ENCODE measurements at places on chromosomes 16 and 17.

DNA sequence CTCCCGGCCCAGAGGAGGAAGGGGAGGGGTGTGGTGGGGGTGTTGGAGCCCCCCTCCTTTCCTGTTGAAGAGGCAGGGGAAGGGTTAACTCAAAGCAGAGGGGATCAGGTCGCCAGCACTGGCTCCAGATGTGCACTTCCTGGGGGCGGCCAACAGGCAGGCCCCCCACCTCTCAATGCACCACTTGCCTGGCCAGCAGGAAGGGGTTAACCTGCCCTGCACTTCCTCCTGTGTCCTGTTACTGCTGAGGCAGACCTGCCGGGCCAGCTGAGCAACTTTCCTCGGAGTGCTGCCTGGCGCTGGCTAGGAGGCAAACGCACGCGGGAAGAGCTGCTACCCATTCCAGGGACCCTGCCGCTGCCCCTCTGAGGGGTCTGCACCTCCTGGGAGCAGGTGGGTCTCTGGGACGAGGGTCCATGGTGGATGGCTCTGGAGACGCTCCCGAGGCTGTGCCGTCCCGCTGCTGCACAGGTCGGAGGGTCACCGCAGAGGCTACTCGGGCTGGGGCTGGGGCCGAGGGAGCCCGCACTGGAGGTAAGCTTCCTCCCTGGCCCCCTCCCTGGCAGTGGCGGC lies at the start of gene EPN3:
EPN3 (plus strand) TSS at position 284 of the 573 bp plus-strand sequence. CDS start 3,822 bp downstream, outside the sequence.
- DNase-seq = no peak

DNA sequence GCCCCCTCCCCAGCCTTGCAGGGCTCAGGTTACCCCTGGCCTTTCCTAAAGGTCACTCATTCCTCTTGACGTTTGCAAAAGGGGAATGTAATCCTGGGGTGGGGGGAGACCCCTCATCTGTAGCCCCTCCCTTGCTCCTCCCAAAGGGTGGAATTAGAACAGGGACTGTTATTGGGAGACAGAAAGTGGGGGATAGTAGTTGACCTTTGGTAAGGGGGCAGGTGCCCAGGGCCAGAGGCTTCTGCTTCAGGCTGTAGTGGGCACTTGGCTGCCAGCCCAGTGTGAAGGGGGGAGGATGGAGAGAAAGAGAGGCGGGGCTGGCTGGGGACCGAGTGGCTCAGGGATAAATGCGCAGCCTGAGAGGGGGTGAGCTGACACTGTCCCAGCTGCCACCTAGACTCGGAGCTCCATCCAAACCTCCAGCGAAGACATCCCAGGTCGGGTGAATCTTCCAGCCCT lies at the start of gene ENO3:
ENO3 (plus strand) TSS at position 374 of the 459 bp plus-strand sequence. CDS start 711 bp downstream, outside the sequence.
- DNase-seq = no peak

- no peak for DNase-seq
Observed at GRCh38 chr17:76707985-76708807, 2.6 kb downstream of the MXRA7 start.

DNA sequence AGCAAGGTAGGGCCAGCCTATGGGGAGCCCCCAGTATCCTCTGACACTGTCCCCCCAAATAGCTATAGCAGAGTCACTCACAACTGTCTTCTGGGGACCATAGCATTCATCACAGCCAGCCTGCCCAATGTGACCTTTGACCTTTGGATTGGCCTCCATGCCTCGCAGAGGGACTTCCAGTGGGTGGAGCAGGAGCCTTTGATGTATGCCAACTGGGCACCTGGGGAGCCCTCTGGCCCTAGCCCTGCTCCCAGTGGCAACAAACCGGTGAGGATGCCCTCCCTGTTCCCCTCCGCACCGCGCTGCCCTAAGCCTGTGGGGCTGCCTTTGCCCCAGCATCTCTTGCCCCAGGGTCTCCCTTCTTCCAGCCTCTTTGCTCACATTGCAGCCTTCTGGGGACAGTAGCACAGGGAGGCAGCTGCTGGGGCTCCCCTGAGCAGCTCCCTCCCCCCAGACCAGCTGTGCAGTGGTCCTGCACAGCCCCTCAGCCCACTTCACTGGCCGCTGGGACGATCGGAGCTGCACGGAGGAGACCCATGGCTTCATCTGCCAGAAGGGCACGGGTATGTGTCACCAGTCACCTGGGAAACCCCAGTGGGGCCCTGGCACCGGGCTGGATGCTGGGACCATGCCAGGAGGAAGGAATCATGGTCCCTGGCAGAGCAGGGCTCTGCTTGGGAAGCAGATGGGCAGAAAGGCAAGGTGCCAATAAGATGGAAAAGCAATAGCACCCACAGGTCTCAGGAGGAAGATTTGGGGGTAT lies 61.1 kb downstream of the MRC2 start:
- DNase-seq = no peak

GRCh38 chr17:75983501-75984181 lies 4.6 kb downstream of the TEN1 start:
- no peak for DNase-seq

GRCh38 chr16:1642148-1642547 lies 30.0 kb downstream of the CRAMP1 start:
- DNase-seq = no peak

DNA sequence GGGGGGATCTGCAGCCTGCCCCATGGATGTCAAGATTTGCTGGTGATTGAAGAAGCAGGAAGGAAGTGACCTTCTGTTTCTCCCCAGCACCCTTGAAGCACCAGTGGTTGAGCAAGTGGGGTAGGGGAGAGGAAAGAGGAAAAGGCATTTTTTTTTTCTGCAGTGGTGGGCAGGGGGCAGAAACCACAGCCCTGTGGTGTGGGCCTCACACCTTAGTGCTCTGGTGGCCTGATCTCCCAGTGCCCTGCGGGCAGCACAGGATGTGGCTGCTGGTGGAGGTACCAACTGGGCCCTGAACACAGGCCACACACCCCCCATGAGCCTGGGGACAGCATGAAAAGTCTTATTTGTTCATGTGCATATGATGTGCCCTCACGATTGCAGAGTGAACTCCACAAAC lies 7.1 kb downstream of the ITGAD start:
- DNase-seq = no peak

GRCh38 chr17:49596613-49597244 lies 21.1 kb downstream of the NXPH3 start:
- DNase-seq = no peak

GRCh38 chr16:1026057-1026783 lies 44.6 kb downstream of the SOX8 start:
- DNase-seq = no peak

DNA sequence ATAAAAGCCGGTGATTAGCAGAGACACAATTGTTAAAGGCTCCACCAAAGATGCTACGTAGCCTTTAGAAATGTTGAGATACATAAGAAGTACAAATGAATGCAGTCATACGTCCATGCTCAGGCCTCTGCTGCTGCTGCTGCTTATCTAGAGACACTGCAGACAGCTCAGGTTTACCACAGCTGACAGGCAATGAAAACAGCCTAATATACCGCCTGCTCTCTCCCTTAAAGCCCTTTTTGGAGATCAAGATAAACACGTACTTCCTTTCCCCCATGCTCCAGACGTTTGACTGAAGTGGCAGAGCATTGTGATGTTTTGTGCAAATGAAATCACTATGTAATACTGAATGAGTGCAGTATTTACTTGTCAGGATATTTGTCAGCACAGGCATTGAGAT lies 185.3 kb downstream of the AATF start:
- no peak for DNase-seq

DNA sequence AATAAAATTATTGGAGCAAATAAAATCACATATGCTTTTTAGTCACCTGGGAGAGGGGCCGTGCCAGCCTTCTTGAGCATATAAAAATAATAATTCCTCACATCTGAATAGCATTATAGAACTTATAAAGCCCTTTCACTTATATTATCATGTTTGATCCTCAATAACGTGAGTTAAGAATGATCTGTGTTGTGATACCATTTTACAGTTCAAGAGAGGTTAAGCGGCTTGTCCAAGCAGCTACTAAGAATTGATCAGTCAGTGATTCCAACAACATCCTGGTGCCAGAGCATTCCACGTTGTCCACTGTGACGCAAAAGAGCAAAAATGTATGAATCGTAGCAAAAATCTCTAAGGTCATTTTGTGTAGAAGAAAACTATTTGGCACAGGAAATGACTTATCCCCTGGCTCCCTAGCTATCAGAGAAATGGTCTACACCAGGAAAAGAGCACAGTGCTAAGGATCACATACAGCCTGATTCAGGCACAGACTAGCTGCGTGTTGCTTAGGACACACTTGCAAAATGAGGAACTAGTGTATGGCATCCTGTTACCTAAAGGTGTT lies 33.0 kb downstream of the ANKFN1 start:
- no peak for DNase-seq

DNA sequence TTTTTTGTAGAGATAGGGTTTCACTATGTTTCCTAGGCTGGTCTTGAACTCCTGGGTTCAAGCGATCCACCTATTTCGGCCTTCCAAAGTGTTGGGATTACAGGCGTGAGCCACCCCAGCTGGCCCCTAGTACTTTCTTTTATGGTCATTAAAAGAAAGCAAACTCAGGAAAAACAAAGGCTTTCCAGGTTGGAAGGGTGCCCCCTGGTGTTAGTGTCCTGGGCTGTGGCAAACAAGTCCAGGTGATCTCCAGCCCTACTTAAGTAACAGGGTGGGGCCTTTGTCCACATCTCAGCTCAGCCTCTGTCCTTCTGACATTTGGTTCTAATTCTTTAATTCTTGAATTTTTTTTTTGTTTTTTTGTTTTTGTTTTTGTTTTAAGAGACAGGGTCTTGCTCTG lies 6.9 kb downstream of the IGFBP4 start:
- peak; percentile 71 for DNase-seq

GRCh38 chr16:11585460-11586377 lies 1.0 kb downstream of the LITAF start:
- peak; percentile 53 for DNase-seq

GRCh38 chr16:85258629-85259028 lies 146.4 kb upstream of the CIBAR2 start:
- DNase-seq = no peak

DNA sequence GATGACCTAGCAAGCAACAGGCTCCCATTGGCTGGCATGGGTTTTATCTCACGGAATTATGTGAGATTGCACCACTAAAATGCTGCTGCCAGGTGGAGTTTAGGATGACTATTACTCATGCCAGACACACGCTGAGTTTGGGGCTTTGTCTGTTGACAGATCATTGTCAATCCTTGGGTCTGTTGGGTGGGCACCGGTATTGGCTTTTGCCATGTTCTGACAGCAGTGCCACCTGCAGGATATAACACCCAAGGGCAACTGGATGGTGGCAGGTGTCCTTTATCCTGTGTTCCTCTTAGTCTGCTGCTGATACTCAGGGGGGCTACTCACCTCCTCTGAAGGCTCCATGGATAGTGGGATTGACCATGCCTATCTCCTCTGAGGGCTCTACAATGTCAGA lies 221.6 kb upstream of the DYNLRB2 start:
- DNase-seq = no peak

GRCh38 chr16:86287664-86288201 lies 222.6 kb upstream of the FOXF1 start:
- no peak for DNase-seq

DNA sequence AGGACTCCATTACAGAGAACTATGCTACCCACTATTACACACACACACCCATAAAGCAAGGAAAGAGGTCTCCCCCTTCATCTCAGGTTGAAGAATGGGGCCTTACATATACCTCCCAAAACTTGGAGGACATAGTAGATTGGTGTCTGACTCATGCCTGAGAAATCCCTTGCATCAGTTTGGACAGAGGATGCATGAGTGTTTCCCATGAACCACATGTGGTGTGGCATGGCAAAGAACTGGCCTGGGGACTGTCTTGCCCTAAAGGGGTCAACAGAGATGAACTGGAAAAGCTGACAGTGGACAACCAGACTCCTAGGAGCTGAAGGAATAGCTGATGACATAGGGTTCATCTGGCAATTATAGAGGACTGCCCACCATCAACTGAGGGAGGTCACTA lies 54.0 kb downstream of the DYNLRB2 start:
- no peak for DNase-seq

GRCh38 chr17:30235386-30236296 lies at the start of gene SLC6A4:
TSS of gene SLC6A4 (minus strand) at chr17:30235697. CDS start at chr17:30221958, 13,739 bp downstream.
- DNase-seq = no peak

GRCh38 chr17:39953471-39953888 lies 9.3 kb upstream of the GSDMA start:
- no peak for DNase-seq

- DNase-seq = peak; percentile 79
Observed at GRCh38 chr16:27230562-27231001, 27.3 kb downstream of the KDM8 start.

GRCh38 chr16:56348168-56349085 lies 76.9 kb downstream of the AMFR start:
- DNase-seq = no peak

GRCh38 chr16:56989988-56990387 lies 631 bp downstream of the NLRC5 start:
- DNase-seq = peak; percentile 40

DNA sequence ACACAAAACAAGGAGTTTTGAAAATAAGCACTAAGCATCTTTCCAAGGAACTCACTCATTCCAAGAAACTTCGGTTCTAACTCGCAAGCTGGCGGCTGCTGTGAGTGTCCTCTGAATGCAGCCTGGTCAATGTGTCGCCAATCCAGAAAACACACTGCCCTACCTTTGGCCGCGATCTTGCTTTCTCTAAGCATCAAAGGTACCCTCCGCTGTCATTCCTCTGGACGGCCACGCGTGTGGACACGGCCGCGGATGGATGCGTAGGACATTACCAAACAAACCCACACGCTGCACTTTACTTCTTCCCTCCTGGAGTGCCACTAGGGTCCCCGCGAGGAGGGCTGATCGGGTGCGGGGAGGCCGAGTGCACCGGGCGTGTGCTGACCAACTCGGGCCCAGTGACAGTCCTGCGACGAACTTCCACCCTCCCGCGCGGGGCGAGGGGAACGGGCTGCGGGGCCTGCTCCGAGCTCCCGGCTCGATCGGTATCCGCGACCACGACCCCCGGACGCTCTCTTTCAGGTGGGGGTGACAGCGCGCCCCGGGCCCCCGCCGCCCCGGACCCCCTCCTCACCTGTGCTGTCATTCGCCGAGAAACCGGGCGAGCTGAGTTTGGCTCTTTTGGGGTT lies 1.1 kb downstream of the CREBBP start:
- DNase-seq = peak; percentile 43

- no peak for DNase-seq
Observed at GRCh38 chr17:4483012-4483840, 15.5 kb upstream of the SPNS2 start.

GRCh38 chr16:85471469-85472431 lies 141.4 kb upstream of the GSE1 start:
- no peak for DNase-seq

DNA sequence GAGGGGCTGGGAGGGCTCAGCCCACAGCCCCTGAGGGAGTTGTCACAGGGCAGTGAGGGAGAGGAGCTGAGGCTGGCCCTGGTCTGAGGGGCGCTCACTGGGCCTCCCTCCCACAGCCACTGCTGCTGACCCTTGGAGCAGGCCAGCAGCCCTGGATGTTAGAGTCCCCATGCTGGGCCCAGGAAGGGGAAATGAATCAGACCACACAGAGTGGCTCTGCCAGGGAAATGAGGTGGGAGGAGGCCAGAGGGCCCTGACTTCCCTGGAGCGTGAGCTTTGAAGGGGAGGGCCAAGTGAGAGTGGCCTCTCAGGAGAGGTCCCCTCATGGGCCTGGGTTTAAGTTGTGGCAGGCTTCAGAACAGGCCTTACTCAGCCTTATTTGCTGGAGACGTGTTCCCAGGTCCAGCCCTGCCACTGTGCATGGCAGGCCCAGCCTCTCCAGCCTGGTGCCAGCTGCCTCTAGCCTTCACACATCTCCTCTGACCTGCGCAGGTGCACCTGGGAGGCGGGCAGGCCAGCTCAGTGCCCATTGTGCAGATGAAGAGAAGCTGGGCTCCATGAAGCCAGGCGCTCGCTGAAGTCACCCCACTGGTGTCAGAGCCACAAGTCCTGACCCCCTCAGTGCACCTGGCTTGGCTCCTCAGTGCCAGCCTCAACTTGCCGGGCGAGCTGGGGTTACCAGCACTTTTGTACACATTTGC lies 15.4 kb downstream of the GPT2 start:
- no peak for DNase-seq
